Renal pelvis (tissue), 12 donors: ENCODE measurements at places on chromosomes 2 and 18.

- no peak for DNase-seq
Measured at GRCh38 chr2:69563021-69563420, 80.5 kb downstream of the AAK1 start.

DNA sequence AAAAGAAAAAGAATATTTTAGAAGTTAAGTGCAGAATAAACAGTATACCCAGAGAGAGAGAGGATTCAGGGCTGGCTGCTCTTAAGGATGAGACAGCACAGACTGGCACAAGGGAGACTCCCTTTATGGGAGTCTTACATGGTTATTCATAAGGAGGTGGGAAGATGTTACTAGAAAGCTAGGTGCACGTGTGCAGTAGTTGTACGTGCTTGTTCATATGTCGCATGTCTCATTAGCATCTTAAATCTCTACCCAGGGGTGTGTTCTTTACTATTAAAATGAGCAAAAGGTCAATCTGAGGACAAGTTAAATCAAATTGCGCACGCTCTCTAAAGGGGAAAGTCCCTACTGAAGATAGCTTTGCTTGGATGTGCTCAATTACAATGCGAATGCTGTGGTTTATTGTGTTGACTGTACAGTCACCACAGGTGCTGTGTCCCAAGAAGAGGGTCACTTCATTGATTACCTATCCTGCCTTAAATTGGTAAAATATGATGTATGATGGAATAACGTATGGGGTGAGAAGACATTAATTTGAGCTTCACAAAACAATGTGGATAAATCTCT, 368.0 kb upstream of the SPHKAP start:
- DNase-seq: no peak

- no peak for DNase-seq
Measured at GRCh38 chr2:165070076-165070475, 114.8 kb upstream of the SLC38A11 start.

DNA sequence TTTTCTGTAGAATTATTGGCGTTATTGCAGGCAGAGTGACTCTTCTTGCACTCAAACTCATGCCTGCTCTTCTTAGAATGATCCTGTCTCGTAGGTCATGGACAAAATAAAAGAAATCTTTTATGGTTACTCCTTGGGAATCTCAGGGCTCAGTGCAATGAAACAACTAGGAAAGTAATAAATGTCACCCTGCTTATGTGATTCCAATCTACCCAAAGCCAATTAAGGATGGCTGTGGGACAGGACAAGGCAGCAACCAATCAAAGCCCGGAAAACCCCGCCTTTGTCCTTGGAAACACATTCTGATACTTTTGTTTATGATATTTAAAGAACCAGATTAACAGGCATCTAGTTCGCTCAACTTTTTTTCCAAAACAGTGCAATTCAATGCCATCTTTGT, 53.0 kb downstream of the GRB14 start:
- DNase-seq: no peak

DNA sequence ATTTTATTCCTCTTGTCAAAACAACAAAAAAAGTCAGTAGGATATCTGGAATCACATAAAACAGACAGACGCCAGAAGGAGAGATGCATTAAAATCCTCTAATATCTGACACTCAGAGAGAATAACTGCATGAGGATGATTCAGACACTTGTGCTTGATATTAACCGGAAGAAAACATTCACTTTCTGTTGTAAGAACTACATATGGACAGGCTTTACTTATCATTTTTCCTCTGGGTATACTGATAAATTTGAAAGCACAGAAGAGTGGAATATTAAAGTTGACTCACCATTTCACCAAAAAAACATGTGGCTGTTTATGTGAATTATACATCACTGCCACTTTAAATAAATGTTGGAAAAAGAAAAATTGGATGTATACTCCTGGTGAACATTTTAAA, 589.1 kb upstream of the CDH2 start:
- DNase-seq: no peak

- no peak for DNase-seq
Measured at GRCh38 chr2:46798041-46798440, 117.6 kb downstream of the MCFD2 start.

DNA sequence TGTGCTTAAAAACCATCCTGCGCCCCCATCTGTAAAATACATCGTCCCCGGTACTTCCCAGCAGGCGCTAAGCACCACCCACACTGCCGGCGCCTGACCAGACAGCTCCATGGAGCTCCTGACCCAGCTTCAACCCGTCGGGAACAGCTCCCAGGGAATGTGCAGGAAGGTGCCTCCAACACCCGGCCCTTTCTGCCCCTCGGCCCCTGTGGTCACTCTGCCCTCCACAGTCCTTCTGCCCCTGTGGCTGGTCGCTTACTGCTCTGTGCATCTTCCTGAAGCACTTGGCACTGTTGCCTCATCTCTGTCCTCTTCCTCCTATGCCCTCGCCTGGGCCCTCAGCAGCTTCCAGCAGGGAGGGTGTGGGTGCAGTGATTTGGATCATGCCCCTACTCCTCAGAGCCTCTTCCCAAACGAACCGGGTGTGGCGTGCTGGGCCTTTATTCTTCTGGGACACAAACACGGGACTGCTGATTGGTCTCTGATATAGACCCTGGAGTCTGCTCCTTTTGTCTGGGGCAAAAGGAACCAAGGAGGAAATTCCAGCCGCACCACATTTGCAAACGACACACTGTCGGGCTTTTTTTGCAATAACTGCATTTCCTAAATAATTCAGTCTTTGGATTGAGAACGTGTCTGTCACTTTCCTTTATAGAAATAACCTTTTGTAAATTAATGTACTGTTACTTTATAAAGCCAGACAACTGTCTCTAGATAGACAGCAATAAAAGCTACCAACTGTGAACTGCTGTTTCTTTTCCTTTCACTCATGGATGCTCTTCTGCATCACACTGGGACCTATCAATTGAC, 65.9 kb downstream of the ADI1 start:
- DNase-seq: no peak

DNA sequence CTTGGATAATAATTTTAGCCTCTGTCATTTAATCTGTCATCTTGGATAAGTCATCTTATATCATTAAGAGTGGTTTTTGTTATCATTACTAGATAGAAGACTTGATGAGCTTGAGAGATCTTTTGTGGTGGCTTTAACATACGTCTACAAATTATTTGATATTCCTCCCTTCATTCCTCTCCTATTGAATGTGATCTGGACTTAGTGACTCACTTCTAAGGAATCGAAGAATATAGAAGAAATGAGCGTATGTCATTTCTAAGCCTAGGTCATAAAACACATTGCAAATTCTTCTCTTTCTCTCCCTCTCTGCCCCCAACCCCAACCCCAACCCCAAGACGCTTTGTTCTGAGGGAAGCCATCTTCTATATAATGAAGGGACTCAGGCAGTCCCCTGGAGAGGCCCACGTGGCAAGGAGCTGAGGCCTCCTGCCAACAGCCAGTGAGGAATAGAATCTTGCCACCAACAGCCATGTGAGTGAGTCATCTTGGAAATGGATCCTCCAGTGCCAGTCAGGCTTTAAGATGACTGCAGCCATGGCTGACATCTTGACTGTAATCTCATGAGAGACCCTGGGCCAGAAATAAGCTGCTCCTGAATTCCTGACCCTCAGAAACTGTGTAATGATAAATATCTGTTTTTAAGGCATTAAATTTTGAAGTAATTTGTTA, 221.6 kb upstream of the SP5 start:
- DNase-seq: no peak

GRCh38 chr2:123546353-123546752, 478.7 kb upstream of the CNTNAP5 start:
- DNase-seq: no peak

DNA sequence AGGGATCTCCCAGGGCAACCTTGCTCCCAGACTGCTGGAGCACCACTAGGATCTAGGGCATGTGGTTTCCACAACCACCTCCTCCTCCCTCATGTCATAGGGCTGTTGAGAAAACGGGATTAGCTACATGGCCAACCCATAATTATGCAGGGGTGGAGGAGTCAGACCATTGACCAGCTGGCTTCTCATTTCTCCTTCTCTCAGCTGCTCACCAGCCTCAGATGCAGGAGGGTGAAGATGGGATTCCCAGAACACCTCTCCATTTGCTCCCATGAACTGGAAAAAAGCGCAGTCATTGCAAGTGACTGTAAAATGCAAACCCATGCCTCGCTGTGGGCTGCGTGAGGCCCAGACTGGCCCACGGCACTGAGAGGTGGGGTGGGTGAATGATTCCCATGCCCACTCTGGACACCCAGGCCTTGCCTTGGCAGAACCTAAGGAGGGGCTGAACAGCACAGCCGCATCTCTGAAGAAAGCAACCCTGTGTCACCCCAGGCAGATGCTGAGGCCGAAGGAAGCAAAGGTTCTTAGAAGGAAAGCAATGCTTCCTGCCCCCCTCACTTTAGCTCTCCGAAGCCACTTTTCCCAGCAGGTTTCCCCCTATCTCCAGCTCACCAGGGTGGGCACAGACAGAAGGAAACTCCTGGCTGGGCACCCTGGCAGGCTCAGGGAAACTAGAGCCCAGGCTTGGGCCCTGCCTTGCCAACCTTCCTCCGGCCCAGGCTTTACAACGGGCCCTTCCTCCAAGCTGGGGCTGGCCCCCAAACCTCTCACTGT, 69.6 kb upstream of the RTN4 start:
- no peak for DNase-seq

DNA sequence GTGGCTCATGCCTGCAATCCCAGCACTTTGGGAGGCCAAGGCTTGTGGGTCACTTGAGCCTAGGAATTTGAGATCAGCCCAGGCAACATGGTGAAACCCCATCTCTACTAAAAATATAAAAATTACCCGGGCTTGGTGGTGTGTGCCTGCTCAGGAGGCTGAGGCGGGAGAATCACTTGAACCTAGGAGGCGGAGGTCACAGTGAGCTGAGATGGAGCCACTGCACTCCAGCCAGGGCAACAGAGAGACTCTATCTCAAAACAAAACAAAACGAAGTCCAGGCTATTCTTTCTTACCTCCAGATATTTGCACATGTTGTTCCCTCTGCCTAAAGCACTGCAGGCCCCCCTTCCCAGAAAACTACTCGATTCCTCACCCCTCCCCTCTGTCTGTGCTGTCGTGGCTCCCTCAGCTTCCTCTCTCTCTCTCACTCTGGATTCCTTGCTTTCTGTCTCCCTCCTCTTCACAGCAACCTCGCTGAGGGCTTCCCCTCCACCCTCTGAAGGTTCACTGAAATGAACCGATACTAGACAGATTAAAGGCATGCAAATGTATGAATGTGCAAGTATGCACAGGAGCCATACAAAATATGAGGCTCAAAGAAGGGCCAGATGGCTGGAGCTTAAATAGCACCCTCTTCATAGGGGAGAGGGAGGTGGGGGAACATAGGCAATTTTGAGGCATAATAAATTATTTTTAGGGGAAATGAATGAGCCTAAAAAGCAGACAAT, 18.5 kb downstream of the TMEM177 start:
- DNase-seq: no peak

DNA sequence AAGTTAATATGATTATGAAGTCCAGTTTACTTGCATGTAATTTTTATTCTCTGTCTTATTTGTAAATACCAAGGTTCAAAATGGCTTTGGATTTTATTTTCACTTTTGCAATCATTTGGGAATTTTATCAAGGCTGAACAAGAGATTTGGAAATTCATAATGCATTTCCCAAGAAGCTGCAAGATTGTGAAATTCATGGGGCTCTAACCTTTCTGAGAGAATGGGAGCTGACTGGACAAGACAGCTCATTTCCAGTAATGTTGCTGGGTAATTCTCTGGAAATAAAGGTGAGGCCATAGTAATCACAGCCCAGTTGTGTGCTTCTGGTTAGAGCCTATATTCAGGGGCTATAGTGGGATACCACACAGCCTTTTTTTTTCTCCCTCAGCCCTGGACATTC, 21.5 kb upstream of the NABP1 start:
- DNase-seq: no peak

DNA sequence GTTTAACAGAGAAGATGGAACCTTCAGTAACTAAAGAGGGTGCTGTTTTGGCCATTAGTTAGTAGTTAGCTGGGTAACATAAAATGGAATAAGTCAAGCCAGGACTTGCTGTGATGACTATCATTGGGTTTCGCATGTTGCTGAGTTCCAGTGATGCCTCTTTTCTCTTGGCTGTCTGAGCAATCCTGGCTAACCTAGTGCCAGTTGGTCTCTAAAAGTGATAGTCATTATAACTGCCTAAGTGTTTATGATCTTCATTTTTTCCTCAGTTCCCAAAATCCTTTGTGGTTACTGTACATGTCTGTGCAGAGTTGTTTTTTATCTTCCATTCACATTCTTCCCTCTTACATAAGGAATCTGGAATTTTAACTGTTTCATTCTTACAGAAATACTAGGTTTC, 33.4 kb downstream of the WDR43 start:
- no peak for DNase-seq

DNA sequence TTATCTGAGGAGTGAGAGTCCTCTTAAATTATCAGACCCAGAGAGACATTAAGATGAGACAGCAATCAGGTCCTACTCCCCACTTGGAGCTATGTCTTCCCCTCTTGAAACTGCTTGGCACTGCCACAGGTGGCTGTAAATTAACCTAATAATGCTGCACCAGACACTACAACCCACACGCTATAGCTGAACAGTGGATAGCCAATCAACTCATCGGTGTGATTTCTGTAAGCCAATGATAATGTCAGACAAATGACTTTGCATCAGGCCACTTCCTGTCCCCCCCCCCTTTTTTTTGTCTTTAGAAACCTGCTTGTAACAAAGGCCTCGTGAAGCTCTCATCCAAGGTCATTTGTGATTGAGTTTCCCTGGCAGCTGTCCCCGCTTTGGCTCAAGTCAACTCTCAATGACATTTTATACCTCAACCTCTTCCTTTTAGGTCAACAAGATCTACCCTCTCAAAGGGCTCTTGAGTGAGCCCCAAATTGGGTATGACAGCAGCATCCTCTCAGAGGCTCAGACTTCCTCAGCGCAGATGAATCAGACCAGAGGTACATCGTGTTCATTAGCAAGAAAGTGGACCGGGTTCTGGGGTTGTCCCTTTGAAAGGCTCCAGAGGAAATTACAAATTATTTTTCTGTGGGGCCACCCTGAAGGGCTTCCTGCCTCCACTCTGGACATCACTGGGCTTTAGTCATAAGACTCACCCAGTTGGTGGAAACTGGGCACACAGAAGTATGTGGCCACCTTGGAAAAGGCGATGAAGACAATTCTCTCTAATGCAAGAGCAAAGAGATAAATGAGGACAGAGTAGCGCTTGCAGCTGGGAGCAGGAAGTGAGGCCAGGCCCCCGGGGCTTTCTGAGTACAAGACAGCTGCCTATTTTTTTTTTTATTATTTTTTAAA, 73.6 kb downstream of the COPS8 start:
- DNase-seq: no peak

GRCh38 chr2:55419233-55419678, 400 bp downstream of the CCDC88A start:
- DNase-seq: peak; percentile 52

GRCh38 chr2:214477305-214477704, 66.5 kb downstream of the VWC2L start:
- DNase-seq: no peak

DNA sequence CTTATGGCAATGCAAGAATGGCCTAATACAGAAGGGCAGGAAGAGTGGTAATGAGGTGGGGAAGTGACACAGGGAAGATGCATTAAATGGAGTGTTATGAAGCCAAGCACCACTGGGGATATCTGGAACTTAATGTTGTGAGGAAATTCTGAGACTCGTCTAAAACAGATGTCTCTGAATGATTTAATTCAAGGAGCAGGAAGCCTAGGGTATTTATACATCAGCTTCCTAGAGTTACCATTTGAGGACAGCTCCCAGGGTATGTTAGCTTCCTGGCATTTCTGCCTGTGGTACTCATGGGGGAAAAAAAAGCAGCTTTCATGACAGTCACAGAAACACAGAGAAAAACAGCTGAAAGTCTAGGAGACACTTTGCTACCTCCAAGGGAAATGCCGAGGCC, 989.5 kb downstream of the CBLN2 start:
- DNase-seq: no peak

GRCh38 chr2:19123556-19123955, 234.9 kb downstream of the OSR1 start:
- no peak for DNase-seq
